Esophagus squamous epithelium (tissue), 5 donors: ENCODE measurements at places on chromosomes 2 and 18.

DNA sequence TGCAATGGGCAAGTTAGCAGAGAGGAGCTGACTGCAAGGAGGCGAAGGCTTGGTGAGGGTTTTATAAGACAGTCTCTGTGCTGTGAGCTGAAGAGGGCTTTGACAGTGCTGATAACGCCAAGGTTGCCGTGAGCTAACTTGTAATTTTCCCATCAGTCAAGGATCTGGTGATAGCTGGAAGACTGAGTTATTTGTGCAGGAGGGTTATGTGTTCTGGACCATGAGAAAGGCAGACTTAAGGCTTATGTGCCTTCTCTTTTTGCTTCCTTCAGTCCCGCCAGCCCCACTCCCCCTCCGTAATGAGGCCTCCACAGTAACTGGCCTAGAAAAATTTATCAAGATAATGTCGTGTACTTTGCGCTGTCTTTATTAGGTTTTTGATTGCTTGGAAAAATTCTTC lies 94.6 kb downstream of the RTP5 start:
- DNase-seq, result no peak

- no peak for DNase-seq
Measured at GRCh38 chr2:230166557-230167170, 53.1 kb downstream of the SP110 start.

DNA sequence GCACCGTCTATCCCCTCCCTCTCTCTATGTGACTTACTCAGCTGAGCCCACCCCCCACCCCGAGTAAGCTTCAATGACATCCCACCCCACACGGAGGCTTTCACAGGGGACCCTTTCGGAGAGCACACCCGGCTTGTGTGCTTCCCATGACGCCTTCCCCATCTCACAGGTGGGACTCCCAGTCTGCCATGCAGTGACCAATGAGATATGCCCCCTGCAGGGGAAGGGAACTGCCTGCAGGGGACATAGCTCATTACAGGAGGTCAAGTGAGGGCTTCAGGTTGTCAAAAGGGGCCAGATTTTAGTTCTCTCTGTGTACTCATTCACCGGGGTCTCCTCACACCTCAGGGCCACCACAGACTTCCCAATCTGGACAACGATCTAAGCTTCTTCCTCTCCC lies 112.6 kb downstream of the GAREM1 start:
- DNase-seq, result no peak

DNA sequence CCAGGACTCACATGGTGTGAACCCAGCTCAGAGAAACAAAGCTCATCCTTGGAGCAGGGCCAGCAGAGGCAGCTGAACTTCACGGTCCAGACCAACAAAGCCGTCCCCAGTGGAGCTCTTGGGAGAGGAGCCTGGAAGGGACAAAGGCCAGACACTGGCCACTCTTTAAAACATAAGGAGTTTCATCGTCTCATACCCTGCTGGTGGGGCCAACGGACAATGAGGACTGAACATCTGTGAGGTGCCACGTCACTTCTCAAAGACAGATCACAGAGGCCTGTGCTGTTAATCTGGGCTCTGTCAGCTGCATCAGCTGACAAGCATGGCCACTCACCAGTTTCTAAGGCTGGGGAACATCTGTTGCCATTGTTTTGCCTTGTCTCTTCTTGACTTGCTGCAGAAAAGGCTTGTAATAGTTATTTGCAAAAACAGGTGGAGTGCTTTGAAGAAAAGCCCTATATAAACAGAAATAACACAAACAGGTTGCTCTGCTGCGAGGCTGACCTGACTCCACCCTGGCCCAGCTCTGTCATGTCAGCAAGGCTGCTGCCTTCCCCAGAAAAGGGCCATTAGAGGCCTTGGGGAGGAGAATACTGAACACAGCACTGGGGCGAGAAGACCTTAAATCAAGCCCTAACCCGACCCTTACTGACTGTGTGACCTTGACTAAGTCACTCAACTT lies 68.1 kb upstream of the DAPL1 start:
- no peak for DNase-seq

DNA sequence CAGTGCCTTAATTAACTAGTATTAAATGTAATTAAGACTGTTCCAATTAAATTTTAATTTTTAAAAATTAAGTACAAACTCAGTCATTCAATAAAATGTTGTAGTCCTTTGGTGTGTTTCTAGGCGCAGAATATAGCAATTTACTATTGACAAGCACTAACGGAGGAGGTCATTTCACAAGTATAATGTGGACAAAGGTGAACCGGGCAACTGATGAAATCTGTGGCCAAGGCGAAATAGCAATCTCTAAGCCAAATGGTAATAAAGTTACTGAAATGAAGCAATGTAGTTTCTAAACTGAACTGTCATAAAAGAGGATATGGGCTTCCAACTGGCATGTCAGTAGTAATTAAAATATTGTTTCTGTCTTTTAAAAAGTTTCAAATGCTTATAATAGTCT lies 27.5 kb downstream of the FIGN start:
- DNase-seq, result no peak

- no peak for DNase-seq
Measured at GRCh38 chr2:88622307-88622706, 5.0 kb downstream of the EIF2AK3 start.

DNA sequence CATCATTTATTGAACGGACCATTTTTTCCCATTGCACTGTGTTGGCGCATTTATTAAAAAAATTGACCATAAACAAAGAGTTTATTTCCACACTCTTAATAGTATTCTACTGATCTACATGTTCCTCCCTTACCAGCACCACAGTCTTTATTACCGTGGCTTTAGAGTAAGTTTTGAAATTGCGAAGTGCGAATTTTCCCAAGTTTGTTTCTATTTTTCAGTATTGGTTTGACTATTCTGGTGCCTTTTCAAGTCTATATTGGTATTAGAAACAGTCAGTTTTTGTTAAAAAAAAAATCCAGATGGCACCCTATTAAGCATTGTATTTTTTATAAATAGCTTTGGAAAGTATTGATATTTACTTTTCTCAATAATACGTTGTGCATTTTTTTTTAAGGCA lies 795.1 kb upstream of the HS6ST1 start:
- DNase-seq, result no peak

- DNase-seq, result no peak
Measured at GRCh38 chr2:193743089-193743488, 1548.4 kb upstream of the TMEFF2 start.
